Stimulated activated CD8-positive, alpha-beta memory T cell treated with anti-CD3 and anti-CD28 coated beads, Interleukin-7, amount 100 ng/mL, for 1 hour (primary cell): ENCODE measurements at places on chromosomes 6 and 20.

- DNase-seq: no peak
These were observed 772.8 kb upstream of the GJE1 start for GRCh38 chr6:141359953-141360352.

GRCh38 chr6:12490904-12491571 lies 200.9 kb downstream of the EDN1 start:
- no peak for DNase-seq

DNA sequence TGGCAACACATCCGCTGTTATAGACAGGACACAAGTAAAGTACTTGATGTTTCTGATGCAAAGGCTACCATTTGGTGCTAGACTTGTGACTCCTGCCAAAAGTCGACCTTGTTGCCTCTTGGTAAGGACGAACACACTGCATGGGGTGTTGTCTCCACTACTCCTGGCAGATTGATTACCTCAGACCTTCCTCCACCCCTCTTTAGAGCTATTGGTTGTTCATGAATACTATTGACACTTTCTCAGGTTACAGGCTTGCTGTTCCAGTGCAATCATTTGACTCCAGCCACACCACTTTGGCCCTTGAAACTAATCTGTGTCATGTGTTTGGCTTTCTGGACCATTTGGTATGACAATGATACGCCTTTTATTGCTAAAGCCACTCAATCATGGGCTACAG lies 62.3 kb downstream of the TRMT11 start:
- DNase-seq: no peak

DNA sequence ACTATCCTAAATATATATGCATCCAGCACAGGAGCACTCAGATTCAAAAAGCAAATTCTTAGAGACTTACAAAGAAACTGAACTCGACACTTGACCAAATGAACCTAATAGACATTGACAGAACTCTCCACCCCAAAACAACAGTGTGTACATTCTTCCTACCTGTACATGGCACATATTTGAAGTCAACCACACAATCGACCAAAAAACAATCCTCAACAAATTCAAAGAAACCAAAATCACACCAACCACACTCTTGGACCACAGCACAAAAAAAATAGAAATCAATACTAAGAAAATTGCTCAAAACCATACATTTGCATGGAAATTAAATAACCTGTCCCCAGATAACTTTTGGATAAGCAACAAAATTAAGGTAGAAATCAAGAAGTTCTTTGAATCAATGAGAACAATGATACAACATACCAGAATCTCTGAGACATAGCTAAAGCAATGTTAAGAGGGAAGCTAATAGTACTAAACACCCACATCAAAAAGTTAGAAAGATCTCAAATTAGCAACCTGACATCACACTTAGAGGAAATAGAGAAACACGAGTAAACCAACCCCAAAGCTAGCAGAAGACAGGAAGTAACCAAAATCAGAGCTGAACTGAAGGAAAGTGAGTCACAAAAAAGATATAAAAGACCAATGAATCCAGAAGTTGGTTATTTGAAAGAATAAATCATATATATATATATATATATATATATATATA lies 12.5 kb upstream of the TREM1 start:
- no peak for DNase-seq

DNA sequence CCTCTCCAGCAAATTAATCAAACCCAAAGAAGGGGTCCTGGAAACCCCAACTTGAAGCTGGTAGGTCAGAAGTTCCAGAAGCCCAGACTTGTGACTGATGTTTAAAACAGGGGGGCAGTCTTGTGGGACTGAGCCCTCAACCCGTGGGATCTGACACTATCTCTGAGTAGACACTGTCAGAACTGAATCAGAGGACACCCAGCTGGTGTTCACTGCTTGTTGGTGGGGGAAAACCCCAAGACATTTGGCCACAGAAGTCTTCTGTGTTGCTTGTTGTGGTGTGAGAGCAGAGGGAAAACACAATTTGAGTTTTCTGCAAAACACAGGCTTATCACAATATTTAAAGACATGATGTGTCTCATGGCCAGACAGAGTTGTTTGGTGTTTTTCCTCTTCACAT lies 29.9 kb downstream of the KIF13A start:
- no peak for DNase-seq

GRCh38 chr6:119105282-119105681 lies 26.8 kb upstream of the FAM184A start:
- no peak for DNase-seq

DNA sequence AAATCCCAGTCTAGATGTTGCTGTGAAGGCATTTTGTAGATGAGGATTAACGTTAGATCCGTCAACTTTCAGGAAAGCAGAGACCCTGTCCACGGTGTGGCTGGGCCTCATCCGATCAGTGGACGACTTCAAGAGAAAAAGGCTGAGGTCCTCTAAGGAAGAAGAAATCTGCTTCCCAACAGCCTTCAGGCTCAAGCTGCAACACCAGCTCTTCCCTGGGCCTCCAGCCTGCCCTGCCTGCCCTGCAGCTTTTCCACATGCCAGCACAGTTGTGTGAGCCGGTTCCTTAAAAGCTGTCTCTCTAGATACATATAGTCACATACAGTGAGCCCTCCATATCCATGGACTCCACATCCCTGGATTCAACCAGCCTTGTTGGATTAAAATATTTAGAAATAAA lies 14.1 kb upstream of the PDE10A start:
- DNase-seq: no peak

GRCh38 chr20:33883164-33883563 lies 72.0 kb downstream of the CHMP4B start:
- DNase-seq: no peak

DNA sequence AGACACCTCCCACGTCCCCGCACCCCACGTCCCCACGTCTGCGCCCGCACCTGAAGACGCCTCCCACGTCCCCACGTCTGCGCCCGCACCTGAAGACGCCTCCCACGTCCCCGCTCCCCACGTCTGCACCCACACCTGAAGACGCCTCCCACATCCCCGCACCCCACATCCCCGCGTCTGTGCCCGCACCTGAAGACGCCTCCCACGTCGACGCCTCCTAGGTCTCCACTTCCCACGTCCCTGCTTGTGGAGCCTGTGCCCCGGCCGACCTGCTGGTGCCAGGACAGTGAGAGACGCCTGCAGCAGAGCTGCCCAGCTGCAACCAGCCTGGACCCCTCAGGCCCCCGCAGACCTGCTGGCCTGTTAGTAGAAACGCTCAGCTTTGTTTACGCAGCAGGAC lies 22.6 kb downstream of the ANKRD60 start:
- no peak for DNase-seq

GRCh38 chr6:21350926-21351325 lies 242.6 kb upstream of the SOX4 start:
- DNase-seq: no peak

- DNase-seq: no peak
These were observed 51.0 kb upstream of the SENP6 start for GRCh38 chr6:75550544-75551167.

DNA sequence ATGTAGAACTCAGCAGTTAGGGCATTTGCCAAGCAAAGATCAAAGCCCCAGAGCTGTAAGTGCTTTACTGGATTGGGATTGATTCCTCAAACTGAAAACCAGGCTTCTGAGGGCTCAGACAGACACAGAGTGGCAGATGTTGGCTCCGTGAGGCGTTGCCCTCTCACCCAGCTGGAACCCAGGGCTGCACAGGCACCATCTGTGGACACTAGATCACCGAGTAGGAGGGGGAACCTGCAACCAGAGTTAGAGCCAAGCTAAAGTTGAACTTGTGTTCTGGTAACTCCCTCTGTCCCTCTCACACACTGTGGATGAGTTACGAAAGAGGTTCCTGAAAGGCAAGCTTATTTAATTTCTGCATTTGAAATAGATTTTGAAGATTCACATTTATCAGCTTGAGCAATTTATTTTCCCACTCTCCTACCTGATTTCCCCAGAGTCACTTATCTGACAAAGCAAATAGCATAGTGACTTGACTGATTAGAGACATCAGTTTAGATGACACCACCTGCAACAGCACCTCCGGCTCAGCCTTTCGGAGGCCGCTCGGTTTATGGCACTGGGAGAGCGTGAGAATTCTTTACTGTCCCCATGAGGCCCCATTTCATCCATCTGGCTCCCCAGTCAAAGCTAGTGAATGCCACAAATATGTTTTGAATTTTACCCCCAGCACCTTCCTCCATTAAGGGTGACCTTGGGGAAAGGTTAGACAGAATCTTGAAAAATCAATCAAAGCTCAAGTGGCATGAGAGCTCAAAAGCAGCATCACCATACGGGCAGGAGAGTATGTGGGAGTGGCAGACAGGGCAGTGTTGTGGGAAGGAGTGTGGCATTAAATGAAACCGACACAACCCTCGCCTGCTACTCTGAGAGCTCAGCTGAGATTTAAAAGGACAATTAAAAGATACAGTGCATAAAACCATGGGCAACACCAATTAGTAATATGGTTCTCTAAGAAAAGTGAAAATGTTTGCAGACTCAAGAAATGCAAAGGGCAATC lies 48.5 kb downstream of the RPF2 start:
- DNase-seq: no peak
